ENCODE measurements at places on chromosomes 2 and 18.

- no peak for DNase-seq
Observed at GRCh38 chr2:237600205-237600846, 9.8 kb upstream of the RAB17 start.

DNA sequence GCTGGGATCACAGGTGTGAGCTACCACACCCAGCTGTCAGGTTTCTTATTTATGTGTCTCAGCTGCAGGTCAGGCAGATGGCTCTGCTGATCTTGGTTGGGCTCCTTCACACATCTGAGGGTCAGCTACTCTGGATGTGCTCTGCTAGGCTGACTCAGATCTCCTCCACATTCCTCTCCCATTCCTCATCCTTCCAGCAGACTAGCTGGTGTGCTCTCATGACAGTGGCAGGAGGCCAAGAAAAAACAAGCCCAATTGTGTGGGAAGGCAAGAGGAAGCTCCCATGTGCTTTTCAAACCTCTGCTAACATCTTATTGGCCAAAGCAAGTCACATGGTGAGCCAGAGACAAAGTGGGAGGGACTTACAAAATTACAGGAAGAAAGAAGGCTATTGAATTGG, 11.7 kb upstream of the MSH6 start:
- no peak for DNase-seq

DNA sequence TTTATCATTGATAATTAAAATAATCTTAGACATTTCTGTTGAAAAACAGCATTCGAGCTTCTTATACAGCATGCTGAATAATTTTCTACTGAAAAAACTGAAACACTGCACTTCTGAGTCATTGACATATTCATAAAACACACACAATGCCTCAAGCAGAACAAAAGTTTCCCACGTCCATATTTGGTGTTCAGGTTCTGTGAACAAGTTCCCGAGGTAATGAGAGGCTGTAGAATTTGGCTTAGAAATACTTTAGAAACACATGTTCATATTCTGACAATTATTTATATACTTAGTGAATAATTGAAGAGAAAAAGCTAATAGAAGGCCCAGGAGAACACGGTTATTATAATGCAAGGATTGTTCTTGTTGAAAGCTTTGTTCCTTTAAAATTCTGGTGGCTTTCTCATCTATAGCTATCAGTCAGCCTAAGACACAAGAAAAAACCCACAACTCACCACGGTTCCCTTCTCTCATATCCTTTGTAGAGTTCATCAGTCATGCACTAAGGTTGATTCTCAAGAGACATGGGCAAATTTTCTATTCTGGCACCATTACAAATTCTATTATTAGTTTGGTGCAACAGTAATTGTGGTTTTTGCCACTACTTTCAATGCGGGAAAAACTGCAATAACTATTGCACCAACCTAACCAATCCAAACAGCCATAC, 194.4 kb downstream of the TMX3 start:
- no peak for DNase-seq

GRCh38 chr2:209536363-209536762, 112.5 kb downstream of the MAP2 start:
- DNase-seq, result no peak

GRCh38 chr18:1527805-1528204, 623.1 kb downstream of the ADCYAP1 start:
- DNase-seq, result no peak

GRCh38 chr18:24315170-24315569, 82.5 kb downstream of the OSBPL1A start:
- DNase-seq, result no peak

DNA sequence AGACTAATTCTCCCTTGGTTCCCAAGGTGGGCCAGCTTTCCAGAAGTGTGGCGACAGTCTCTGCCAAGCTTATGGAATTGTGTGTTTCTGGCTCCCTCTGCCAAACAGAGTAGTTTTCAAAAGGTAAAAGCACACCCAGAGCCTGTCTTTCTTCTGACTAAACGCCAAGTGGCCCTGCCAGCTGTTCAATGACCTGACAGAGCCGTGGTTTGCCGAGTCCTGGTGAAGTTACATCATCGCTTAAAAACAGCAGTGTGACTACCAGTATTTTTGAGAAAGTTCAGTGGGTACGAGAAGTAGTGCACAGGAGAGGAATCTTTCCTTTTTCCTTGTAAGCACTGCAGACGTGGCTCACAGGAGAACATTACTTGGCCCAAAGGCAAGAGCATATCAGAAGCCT, 1.9 kb downstream of the PER2 start:
- DNase-seq, result no peak

DNA sequence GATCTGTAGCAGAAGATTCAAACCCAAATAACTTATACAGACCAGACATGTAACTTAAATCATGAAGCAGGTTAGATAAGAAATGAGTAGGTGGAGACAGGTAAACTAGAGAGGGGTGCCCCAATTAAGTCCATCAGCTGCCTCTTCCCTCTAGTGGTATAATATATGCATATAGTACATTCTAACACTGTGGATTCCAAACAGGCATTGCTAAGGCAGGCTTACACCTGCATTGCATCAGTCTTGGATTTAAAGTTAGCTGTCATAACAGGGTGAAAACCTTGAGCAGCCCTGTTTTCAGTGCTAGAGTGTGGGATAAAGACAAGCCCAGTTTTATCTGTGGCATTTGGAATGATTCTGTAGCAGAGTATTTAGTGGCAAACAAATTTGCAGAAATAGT, 63.4 kb downstream of the NYAP2 start:
- no peak for DNase-seq

DNA sequence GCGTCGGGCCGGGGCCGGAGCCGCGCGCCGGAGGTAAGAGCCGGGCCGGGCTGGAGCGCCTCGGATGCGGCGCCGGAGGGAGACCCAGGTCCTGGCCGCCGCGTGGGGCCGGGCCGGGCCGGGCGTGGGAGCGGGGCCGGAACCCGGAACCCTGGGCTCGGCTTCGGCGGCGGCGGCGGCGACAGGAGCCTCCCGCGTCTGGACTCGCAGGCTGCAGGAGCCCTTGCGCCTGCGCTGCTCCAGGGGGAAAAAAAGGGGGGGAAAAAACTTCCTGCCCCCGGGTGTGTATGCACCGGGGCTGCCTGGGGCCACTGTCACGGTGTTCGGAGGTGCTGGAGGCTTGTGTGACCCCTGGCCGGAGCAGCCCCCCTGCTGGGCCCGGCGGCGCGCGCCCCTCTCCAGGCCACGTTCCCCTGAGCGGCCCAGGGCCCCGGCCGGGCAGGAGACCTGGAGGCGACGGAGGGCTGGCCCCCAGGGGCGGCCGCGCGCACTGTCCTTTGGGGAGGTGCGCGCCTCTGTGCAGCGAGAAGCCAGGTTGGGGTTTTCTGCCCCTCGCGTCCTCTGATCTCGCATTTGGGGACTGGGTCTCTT, 864 bp downstream of the KLHL29 start:
- peak; percentile 19 for DNase-seq

- no peak for DNase-seq
Observed at GRCh38 chr2:95206096-95206495, 1.2 kb upstream of the ZNF892 start.

DNA sequence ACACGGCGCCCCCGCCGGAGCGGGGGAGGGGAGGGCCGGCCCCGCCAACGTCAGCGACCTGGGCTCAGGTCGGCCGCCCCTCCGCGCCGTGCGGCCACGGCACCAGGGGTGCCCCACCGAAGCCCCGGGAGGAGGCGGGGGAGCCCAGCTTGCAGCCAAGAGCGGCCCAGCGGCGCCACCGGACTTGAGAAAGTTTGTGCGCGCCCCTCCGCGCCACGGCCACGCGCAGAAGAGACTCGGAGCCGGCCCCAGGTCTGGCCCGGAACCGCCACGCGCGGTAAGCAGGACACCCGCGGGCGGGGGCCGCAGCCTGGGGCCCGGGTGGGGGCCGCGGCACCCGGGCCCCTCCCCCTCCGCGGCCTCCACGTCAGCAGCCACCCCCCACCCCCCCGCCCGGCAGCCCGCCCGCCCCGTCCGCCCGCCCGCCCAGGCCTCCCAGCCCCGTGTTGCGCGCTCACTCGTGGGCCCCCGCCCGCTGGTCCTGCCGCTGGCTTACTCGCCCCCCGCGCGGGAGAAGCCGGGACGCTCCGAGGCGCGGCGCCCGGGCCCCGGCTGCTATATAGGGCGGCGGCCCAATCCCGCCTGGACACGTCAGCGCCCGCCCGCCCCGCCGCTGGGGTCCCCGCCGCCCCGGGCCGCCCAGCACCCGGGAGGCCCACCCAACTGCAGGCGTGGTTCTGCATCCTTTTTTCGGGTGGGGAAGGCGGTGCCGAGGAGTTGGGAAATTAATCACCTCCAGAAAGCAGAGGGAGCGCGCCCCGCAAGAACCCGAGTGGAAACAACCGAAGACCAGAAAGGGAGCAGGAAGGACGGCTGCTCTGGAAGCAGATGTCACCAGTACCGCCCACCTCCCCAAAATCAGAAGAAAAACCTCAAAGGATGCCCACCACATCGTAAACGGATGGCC, 42.9 kb downstream of the HDLBP start:
- DNase-seq, result peak; percentile 50

- DNase-seq, result no peak
Observed at GRCh38 chr2:205543937-205544702, 138.2 kb upstream of the NRP2 start.

- no peak for DNase-seq
Observed at GRCh38 chr2:196331851-196332250, 160.5 kb upstream of the STK17B start.

GRCh38 chr2:156321243-156321904, 11.1 kb downstream of the NR4A2 start:
- no peak for DNase-seq

DNA sequence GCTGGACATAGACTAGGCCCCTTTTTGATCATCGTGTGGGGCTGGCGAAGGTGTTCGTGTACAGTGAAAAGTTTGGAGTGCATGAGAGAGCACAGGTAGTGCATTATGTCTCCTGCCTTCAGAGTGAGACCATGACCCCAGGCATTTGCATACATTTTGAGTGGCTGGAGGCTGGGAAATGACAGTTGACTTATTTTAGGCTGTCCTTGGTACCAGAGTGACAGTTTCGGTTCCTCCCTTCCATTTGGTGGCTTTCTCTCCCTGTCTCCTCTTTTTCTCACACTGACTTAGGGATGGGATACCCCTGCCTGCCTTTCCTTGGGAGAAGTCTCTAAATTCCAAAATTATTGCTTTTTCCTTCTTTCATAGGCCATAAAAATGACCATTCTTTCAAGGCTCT, 20.1 kb downstream of the SERPINB12 start:
- DNase-seq, result no peak

- DNase-seq, result no peak
Observed at GRCh38 chr2:214130114-214130513, 280.7 kb upstream of the VWC2L start.

GRCh38 chr2:163682695-163683094, 53.1 kb downstream of the FIGN start:
- no peak for DNase-seq

Data from stimulated activated CD4-positive, alpha-beta T cell treated with anti-CD3 and anti-CD28 coated beads, Interleukin-1b, Interleukin-23, amount 100 ng/mL, for 4 hours (primary cell).